Smooth muscle cell of the pulmonary artery (primary cell): ENCODE measurements at places on chromosomes 16 and 17. TPM values are rescaled to one million over a fixed set of nuclear protein-coding genes. Genes with fewer than 3 reads are reported as not detected.

CHRNE gene
- total RNA-seq = 0.33 and 2.8 TPM in 2 replicates

HAP1 gene
- under 0.01 and 0.07 TPM in 2 replicates for total RNA-seq

AIPL1 gene
- not detected in 2 replicates for total RNA-seq

SULT1A1 gene
- total RNA-seq = 0.50 and 3.8 TPM in 2 replicates

HS3ST3A1 gene
- 0.99 and 2.9 TPM in 2 replicates for total RNA-seq

CES5A gene
- total RNA-seq = not detected in 2 replicates

CCL7 gene
- total RNA-seq = 0.85 and 3.7 TPM in 2 replicates

ZNF469 gene
- total RNA-seq = 7.2 and 17.1 TPM in 2 replicates

KRT40 gene
- not detected in 2 replicates for total RNA-seq

KRTAP4-1 gene
- total RNA-seq = not detected in 2 replicates

PRCD gene
- 4.5 and 5.3 TPM in 2 replicates for total RNA-seq

TP53TG3B gene
- not detected in 2 replicates for total RNA-seq

USP32 gene
- 77.7 and 85.7 TPM in 2 replicates for total RNA-seq

CRYBA1 gene
- total RNA-seq = not detected in 2 replicates

ADGRG3 gene
- not detected in 2 replicates for total RNA-seq

PTGES3L gene
- total RNA-seq = 0.07 and 0.23 TPM in 2 replicates

CBX8 gene
- total RNA-seq = 2.3 and 2.8 TPM in 2 replicates

KCNAB3 gene
- 0.23 and 0.33 TPM in 2 replicates for total RNA-seq

MYL11 gene
- total RNA-seq = not detected in 2 replicates
